ENCODE measurements at places on chromosomes 16 and 17.

DNA sequence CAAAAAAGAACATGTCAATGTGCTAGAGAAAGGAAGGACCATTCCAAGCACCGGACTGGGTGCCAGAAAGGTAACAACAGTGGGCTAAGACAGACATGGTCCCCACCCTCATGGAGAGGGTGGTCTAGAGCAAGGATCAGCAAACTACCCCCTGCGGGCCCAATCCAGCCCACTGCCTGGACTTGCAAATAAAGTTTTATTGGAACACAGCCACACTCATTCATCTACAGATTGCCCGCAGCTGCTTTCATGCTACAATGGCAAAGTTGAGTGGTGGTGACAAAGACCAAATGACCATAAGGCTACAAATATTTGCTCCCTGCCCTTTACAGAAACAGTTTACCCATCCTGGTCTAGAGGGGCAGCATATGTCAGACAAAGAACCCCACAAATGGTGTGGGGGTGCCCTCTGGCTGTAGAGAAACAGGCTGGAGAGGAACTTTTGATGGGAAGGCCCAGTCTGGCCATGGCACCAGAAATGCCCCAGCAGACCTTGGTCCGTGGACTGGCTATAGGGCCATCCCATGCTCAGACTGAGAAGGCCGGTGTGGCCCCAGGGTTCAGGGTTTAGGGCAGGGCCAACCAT is 15.2 kb downstream of the CDH5 start:
- no peak for DNase-seq

DNA sequence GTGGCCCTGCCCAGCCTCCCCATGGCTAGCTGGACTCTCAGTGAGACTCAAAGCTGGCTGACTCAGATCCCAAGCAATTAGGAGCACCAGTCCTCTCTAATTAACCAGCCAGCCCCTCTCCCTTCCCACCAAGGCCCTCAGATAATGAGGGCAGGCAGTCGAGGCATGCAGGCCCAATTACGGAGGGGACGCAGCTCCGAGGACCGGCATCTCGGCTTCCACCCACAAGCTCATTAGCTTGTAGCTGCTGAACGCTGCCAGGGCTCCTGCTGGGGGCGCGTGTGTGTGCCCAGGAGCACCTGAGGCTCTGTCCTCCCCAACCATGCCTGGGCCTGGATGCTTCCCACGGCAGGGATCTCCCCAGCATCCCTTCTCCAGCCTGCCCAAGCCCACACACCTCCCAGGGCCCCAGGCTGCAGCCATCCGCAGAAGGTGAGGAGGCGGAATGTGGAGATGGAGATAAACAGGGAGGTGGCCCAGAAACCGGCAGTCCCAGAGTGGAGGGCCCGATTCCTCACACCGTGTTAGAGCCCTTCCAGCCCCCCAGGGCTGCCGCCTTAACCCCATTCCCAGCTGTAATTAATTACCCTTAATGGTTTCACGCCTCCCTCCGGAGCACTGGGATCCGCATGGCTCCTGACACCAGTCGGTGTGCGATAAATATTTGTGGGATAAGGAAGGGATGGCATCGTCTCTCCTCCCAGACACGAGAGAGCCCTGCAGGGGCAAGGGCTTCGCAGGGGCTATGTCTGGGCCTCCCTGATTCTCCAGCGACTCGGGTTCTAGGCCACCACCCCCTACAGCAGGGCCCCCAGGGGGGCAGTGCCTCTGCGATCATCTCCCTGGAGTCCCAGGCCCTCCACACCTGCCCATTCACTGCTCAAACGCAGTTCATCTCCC is 42.2 kb downstream of the RPH3AL start:
- DNase-seq = no peak

DNA sequence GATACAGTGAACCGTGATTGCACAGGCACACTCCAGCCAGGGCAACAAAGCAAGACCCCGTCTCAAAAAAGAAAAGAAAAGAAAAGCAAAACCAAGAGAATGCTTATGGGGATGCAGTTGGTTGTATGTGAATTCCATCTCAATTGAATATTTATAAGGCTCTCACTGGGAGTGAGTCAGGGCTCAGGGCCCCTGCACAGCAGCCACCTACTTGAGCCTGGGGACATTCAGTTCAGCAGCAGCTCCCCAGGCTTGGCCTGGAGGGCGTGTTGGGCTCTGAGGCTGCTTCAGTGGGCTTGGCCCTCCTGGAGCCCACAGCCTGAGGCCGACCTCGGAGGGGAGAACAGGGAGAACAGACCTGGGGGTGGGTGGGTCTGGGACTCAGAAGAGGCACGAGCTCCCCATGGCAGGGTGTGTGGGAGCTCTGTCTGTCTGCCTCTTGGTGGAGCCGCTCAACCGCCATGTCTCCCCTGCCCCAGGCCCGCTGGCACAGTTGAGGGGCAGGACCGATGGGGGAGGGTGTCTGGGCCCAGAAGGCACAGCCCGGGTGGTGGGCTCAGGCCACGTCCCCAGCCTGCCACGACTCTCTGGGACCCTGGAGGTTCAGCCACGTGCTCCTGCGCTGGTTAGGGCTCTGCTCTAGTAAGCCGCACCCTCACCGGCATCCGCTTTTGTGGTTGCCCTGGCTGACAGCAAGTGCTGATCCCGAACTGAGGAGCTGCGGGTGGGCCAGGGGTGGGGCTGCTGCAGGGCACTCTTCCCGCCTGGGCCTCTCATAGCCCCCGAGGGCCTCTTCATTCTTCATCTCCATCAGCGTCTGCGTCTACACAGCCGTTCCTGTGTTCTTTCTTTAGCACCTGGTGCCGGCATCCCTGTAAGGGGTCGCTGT is 24.8 kb downstream of the ZFPM1 start:
- no peak for DNase-seq

DNA sequence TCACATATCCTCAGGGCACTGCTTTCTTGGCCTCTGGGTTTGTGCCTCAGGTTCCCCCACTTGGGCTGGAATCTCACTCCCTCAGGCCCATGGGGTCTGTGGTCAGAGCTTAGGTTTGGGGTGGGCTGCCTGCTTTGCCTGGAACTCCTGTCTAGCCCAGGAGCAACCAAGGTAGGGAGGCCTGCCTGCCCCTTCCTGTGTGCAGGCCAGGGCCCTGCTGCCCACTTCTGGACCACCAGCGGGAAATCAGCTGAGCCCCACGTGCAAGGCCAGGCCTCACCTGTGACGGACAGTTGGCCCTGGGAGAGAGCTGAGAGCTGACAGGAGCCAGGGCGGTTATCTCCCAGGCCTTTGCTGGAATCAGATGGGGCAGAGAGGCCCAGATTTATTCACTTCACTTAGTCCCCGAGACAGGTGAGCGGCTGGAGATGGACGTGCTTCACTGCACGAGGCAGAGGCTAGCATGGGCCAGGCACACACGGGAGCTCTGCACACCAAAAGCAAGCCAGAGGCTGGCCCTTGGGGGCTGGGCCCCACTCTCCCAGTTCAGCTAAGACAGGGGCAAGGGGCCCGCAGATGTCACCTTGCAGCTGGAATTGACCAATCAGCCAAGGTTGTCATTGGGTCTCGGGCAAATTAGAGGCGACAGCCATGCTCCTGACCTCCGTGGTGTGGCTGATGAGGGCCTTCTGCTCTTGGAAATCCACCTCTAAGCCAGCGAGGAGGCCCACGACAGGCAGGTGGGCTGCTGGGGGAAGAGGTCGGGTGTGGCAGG is 49.9 kb upstream of the DOC2B start:
- DNase-seq = no peak

DNA sequence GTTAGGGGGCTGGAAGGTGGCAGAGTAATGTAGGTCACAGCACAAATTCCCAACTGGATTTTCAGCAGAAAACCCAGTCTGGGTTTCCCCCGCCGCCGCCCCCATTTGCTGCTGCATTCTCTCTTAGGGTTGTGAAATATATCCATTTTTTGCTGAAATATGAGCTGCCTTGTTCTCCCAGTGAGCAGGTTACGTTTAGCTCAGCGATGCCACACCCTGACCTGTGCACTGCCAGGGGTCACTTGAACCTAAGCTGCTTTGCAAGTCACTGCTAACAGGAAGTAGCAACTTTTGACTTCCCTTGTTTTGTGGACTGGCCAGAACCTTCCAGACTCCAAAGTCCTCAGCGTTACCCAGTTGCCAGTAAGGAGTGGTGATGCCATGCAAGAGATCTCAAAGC is 274.1 kb downstream of the CPPED1 start:
- DNase-seq = no peak

DNA sequence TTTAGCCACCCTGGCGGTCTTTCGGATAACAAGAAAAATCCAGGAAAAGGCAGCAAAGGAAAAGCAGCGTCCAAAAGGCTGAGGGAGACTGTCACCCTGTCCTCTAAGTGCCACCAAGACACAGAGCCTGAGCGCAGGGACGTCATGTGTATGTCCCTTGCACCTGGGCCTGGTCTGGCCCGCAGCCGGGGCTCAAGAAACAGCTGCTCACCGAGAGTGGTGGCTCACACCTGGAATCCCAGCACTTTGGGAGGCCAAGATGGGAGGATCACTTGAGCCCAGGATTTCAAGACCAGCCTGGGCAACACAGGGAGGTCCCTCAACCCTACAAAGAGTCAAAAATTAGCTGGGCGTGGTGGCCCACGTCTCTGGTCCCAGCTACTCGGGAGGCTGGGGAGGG is 9.2 kb upstream of the MEAK7 start:
- DNase-seq = no peak

- DNase-seq = no peak
These were observed 20.1 kb downstream of the USP6 start for GRCh38 chr17:5135726-5136579.

GRCh38 chr16:50311134-50311528 is 44.8 kb downstream of the ADCY7 start:
- no peak for DNase-seq

DNA sequence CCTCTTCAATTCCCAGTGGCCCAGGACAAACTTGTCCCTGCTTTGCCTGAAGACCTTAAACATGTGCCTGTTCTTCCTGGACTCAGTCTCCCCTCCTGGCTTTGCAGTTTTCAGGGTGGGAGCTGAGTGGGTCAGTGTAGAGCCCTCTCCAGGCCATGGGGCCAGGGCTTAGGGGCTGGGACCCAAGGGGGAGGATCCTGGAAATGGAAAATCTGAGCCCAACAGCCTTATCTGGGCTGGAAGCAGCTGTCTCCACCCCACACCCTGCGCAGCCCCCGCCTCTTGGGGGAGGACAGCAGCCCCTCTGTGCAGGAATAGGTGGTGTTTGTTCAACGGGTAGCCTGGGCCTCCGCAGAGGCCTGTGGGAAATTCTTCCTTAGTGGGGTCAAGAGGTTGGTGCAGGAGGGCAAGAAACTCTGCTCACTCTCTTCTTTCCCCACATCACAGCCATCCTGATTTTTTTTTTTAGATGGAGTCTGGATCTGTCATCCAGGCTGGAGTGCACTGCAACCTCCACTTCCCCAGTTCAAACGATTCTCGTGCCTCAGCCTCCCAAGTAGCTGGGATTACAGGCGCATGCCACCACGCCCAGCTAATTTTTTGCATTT is 6.8 kb upstream of the SMTNL2 start:
- no peak for DNase-seq

GRCh38 chr16:51877686-51878085 is 669.3 kb downstream of the TOX3 start:
- no peak for DNase-seq

- DNase-seq = peak; percentile 16
These were observed 44.7 kb downstream of the COG7 start for GRCh38 chr16:23408242-23408822.

DNA sequence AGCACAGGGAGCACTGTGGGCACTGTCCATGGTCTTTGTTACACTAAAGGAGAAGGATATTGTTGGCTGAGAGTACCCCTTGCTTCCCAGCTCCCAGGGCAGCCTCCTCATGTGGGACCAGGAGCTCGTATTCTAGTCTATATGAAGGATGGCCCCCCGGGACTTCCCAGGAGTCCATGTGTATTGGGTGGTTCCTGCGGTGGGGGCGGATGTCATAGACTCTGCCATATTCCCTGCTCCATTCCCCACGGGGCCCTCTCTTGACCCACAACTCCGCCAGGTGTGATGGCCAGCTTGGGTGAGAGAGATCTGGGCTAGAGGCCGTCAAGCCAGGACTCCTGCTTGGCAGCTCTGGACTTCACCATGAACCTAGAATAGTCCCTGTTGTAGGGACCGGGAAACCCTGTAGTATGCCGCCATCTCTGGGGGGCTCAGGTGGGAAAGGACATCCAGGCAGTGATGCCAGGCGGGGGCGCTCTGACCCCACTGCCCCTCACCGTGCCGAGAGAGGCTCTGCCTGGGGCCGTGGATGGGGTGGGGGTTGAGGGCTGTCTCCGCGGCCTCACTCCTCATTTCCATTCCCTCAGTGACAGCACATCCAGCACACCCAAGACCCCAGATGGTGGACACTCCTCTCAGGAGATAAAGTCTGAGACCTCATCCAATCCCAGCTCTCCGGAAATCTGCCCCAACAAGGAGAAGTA is 37.8 kb downstream of the OR1D5 start:
- DNase-seq = no peak

DNA sequence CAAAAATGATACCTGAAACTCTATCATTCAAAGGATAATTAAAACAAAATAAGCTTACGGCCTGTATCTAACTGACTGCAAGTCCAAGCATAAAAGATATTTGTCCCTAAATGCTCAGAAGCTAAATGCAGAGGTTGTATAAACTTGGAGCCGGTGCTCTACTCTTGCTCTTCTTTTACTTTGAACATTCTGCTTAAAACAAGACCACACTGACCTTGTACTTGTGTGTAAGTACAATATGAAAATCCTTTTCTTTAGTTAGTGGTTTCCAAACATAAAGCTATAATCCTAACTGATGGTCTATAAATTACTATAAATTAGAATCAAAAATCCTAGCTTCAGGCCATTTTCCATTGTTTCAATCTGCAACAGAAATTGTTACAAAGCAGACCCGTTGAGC is 74.6 kb downstream of the SPAG9 start:
- no peak for DNase-seq

DNA sequence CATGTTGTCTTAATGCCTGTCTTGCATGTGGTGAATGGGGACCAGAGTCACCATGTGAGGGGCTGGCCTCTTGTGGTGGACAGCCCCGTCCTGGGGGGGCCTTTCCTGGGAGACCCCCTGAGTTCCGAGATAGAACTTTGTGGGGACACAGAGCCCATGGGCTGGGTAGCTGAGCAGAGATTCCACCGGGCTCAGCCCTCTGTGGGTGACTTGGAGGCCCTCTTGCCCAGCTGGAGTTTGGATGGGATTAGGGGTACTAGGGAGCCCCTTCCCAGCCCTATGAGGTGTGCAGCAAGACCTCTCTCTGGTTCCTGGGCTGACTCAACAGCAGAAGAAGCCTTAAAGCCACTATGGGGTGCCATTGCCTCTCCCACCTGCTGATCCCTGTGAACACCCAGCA is 38.1 kb downstream of the MRC2 start:
- no peak for DNase-seq

- no peak for DNase-seq
These were observed 562.8 kb downstream of the MAF start for GRCh38 chr16:79037521-79038373.

- no peak for DNase-seq
These were observed 17.7 kb downstream of the USP10 start for GRCh38 chr16:84717484-84717883.

GRCh38 chr16:15948532-15949209 is 745 bp upstream of the ABCC1 start:
- no peak for DNase-seq

- no peak for DNase-seq
These were observed 36.8 kb upstream of the ZNF469 start for GRCh38 chr16:88345721-88346560.

GRCh38 chr16:6891496-6891895 is 441.1 kb upstream of the RBFOX1 start:
- no peak for DNase-seq

All from GM23338 (cell line).